Right atrium auricular region (tissue), 2 donors: ENCODE measurements at places on chromosomes 16 and 17. TPM values are rescaled to one million over a fixed set of nuclear protein-coding genes. Genes with fewer than 3 reads are reported as not detected.

DNA sequence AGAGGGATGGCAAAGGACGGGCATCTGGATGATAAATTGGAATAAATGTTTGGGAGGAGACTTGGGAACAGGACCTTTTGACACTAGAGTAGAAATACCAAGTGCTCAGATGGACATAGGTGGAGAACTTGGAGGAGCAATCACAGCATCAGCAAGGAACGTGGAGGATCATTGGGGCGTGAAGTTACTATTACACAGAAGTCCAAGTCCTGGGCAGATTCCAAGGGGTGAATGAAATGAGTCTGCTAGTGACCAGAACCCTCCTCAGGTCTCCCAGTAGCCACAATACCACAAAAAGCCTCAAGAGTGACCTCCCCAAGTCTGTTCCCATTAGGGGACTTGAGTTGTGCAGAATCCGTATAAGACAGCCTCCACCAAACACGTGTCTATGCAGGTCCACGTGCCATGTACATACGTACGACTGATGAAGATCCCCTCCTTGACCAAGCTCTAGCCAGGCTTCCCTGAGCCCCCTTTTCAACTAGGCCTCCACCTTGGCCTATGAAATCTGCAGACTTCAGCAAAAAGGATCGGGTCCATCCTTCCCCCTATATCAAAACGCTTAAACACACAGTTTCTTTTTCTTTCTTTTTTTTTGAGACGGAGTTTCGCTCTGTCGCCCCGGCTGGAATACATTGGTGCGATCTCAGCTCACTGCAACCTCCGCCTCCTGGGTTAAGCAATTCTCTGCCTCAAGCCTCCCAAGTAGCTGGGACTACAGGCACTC is 2.2 kb downstream of the C17orf67 start:
- no peaks in the 10 kb centered on the region for H3K36me3 ChIP-seq
- no peaks in the 10 kb centered on the region for H3K4me1 ChIP-seq
- no peak for DNase-seq
- H3K27me3 ChIP-seq: no peaks in the 10 kb centered on the region

PCYT2 gene
- total RNA-seq: 23.3 TPM

GRCh38 chr16:78317564-78318240 is 218.2 kb downstream of the WWOX start:
- DNase-seq: no peak
- H3K27ac ChIP-seq: peak overlapping the region; percentile 5
- no peak overlapping the region for H3K4me3 ChIP-seq
- H3K36me3 ChIP-seq: no peaks in the 10 kb centered on the region

GRCh38 chr16:68450741-68451255 is 2.5 kb upstream of the SMPD3 start:
- no peaks in the 10 kb centered on the region for H3K36me3 ChIP-seq
- no peak overlapping the region for H3K4me3 ChIP-seq
- no peak overlapping the region for H3K27ac ChIP-seq
- DNase-seq: no peak
- H3K27me3 ChIP-seq: no peaks in the 10 kb centered on the region
- H3K4me1 ChIP-seq: peaks cover 25% of the 10 kb centered on the region

DNA sequence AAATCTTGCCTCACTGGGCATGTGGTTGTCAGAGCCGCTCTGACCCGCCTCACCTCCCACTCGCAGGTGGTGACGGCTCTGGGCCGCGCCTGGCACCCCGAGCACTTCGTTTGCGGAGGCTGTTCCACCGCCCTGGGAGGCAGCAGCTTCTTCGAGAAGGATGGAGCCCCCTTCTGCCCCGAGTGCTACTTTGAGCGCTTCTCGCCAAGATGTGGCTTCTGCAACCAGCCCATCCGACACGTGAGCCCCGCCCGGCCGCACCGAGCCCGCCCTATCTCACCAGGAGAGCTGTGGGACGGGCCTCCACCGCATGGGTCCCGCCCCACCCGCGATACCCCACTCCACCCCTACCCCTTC is 4.0 kb downstream of the TGFB1I1 start:
- H3K27ac ChIP-seq: no peak overlapping the region
- DNase-seq: no peak
- no peaks in the 10 kb centered on the region for H3K27me3 ChIP-seq
- peaks cover 3% of the 10 kb centered on the region for H3K4me1 ChIP-seq
- H3K4me3 ChIP-seq: no peak overlapping the region

- DNase-seq: no peak
- no peak overlapping the region for H3K27ac ChIP-seq
- H3K27me3 ChIP-seq: no peaks in the 10 kb centered on the region
- H3K36me3 ChIP-seq: no peaks in the 10 kb centered on the region
These were observed 2.8 kb downstream of the ST6GALNAC1 start for GRCh38 chr17:76640550-76641380.

GRCh38 chr17:48767263-48767774 is 38.8 kb upstream of the HOXB13 start:
- H3K27ac ChIP-seq: no peak overlapping the region
- no peaks in the 10 kb centered on the region for H3K36me3 ChIP-seq
- no peaks in the 10 kb centered on the region for H3K4me1 ChIP-seq
- no peak overlapping the region for H3K4me3 ChIP-seq
- H3K27me3 ChIP-seq: no peaks in the 10 kb centered on the region
- no peak for DNase-seq

DNA sequence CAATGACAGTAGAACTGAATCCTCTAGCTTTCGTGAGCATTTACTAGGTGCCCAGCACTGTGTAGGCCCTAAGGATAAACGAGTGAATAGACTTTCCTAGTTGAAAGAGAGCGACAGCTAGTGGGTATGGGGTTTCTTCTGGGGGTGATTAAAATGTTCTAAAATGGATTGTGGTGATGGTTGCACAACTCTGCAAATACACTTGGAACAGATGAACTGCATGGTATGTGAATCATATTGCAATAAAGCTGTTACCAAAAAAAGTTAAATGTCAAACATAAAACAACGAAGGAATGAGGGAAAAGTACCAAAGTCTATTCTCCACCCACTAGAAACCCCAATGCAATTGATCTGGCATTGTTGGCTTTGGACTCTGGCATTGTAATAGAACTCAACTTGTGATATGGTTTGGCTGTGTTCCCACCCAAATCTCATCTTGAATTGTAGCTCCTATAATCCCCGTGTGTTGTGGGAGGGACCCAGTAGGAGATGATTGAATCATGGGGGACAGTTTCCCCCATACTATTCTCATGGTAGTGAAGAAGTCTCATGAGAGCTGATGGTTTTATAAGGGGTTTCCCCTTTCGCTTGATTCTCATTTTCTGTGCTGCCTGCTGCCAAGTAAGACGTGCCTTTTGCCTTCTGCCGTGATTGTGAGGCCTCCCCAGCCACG is 70.5 kb downstream of the MARF1 start:
- peaks cover 4% of the 10 kb centered on the region for H3K36me3 ChIP-seq
- no peaks in the 10 kb centered on the region for H3K27me3 ChIP-seq
- no peaks in the 10 kb centered on the region for H3K4me1 ChIP-seq
- DNase-seq: no peak
- no peak overlapping the region for H3K27ac ChIP-seq

DNA sequence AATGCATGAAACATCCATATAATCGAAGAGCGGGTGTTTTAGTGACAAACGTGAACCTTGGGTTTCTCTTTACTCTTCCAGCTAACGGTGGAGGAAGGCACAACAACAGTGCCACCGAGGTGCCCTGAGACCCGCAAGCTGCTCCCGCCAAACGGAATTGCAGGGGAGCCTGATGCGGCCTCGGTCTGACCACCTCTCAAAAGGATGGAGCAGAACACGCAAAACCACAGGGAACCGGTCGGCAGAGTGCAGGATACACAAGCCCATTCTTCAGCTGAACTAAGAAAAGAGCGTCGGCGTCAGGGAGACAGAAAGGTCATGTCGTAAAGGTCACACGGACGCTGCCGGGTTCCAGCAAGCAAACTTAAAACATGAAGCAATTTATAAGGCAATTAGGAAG is 109.5 kb upstream of the ZNF750 start:
- H3K4me3 ChIP-seq: no peak overlapping the region
- no peaks in the 10 kb centered on the region for H3K4me1 ChIP-seq

NCBP3 gene
- total RNA-seq: 15.2 TPM

DNA sequence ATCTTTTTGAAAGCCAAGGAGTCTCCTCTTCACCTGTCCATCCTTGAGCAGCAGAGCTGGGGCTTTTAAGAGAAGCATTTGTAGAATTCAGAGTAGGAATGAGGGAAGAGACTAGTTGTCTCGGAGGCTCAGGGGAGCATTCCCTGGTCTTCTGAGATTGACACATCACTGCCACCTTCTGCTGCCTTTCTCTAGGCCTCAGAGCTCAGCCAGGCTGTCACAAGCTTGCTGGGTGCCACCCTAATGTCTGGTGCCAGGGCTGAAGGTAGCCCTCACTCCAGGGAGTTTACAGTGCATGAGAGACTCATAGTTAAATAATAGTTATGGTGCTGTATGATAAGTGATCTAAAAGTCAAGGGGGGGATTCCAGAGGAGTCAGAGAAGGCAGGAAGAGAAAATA is 39.7 kb downstream of the B9D1 start:
- no peaks in the 10 kb centered on the region for H3K36me3 ChIP-seq
- no peak for DNase-seq
- H3K4me1 ChIP-seq: no peaks in the 10 kb centered on the region
- H3K4me3 ChIP-seq: no peak overlapping the region
- H3K27me3 ChIP-seq: no peaks in the 10 kb centered on the region

CES3 gene
- total RNA-seq: 0.16 TPM

GRCh38 chr17:31859487-31860008 is 504 bp upstream of the COPRS start:
- peak overlapping the region; percentile 35 for H3K4me3 ChIP-seq
- peak overlapping the region; percentile 31 for H3K27ac ChIP-seq
- H3K27me3 ChIP-seq: no peaks in the 10 kb centered on the region
- H3K36me3 ChIP-seq: peaks cover 21% of the 10 kb centered on the region
- H3K4me1 ChIP-seq: peaks cover 18% of the 10 kb centered on the region

- no peak overlapping the region for H3K4me3 ChIP-seq
- H3K27me3 ChIP-seq: no peaks in the 10 kb centered on the region
- DNase-seq: no peak
- no peaks in the 10 kb centered on the region for H3K4me1 ChIP-seq
These were observed 16.8 kb upstream of the BCO1 start for GRCh38 chr16:81221731-81222130.

DNA sequence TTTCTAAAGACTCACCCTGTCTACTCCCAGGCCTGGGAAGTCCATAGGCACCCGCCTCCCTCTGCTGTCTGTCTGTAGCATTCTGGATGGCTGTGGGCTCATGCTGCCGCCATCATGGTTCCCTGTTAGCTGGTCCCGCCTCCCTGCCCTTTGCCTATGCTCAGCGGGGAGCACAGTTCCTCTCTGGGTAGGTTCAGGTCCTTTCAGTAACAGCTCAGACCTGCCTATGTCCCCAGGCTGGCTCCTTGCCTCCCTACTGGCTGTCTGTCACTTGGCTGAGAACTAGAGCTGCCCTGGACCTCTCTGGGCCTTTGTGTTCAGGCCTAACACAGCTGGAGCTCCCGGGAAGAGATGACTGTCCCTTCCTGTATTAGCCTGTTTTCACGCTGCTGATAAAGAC is 317.9 kb downstream of the SNX29 start:
- no peaks in the 10 kb centered on the region for H3K27me3 ChIP-seq
- no peaks in the 10 kb centered on the region for H3K4me1 ChIP-seq
- DNase-seq: no peak
- H3K27ac ChIP-seq: no peak overlapping the region

DNA sequence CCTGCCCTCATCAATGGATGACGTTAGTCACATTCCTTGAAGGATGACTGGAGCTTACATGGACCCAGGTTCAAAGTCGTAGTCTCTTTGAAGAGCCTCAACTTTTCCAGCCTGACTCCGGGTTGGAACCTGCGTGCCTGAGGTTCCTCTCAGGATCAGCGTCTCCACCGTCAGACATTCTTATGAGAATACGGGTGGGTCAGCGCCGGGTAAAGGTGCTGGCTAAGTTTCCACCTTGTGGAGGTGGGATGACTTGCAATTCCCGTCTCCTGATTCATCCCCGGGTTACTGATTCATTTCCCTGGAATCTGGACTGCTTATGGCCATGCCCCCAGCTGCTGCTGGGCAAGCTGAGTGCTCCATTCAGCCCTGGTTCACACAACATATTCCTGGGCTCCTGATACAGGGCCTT is 38.9 kb upstream of the CMIP start:
- no peak for DNase-seq
- H3K27me3 ChIP-seq: no peaks in the 10 kb centered on the region
- peaks cover 10% of the 10 kb centered on the region for H3K4me1 ChIP-seq
- no peaks in the 10 kb centered on the region for H3K36me3 ChIP-seq

TEX14 gene
- total RNA-seq: not detected

- H3K27me3 ChIP-seq: no peaks in the 10 kb centered on the region
- DNase-seq: no peak
- no peaks in the 10 kb centered on the region for H3K36me3 ChIP-seq
- peak overlapping the region; percentile 78 for H3K27ac ChIP-seq
These were observed 21.6 kb downstream of the SPNS2 start for GRCh38 chr17:4520060-4520893.

DNA sequence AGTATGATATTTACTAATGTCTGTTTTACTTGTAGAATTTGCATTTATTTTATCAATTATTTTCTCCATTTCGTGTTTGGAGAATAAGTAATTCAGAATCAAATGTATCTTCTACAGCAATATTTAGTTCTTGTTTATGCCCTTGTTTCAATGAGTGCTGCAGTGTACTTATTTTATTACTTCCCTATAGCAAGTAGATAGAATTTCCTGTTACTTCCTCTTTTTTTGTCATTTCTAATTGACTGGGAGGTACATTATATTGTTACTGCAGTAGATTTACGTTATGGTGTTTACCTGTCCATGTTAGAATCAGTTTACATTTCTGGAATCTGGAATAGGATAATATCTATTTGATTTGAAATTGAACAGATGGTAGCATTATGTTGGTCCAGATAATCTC is 71.2 kb downstream of the OMG start:
- H3K27ac ChIP-seq: no peak overlapping the region
- no peaks in the 10 kb centered on the region for H3K27me3 ChIP-seq
- H3K4me3 ChIP-seq: no peak overlapping the region
- DNase-seq: no peak
- no peaks in the 10 kb centered on the region for H3K4me1 ChIP-seq

PIRT gene
- not detected for total RNA-seq

DNA sequence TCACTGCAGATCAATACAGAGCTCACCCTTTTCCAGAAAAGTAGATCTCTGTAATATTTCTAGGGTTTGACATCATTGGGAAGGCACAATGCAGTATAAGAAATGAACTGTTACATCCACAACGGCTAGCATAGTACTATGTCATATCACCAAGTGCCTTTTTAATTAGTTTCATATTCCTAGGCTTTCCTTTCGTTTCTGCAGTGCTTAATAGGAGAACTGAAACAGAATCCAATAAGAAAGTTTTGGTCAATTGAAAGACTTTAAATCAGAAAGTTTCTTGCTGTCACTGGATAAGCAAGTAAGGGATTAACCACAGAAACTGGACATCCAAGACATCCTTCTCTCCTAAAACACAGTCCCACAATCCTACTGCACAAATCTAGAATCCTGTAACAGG is 3.5 kb upstream of the RNF43 start:
- H3K27ac ChIP-seq: no peak overlapping the region
- no peak for DNase-seq
- no peak overlapping the region for H3K4me3 ChIP-seq
- no peaks in the 10 kb centered on the region for H3K36me3 ChIP-seq
- no peaks in the 10 kb centered on the region for H3K4me1 ChIP-seq
- H3K27me3 ChIP-seq: no peaks in the 10 kb centered on the region
